Hematopoietic multipotent progenitor cell treated with erythropoietin and hydrocortisone succinate and interleukin-3 and kit ligand, for 17 days (in vitro differentiated cells): ENCODE measurements at places on chromosomes 16 and 17.

GRCh38 chr17:9331279-9332131 is 244.1 kb downstream of the STX8 start:
- DNase-seq, result no peak

DNA sequence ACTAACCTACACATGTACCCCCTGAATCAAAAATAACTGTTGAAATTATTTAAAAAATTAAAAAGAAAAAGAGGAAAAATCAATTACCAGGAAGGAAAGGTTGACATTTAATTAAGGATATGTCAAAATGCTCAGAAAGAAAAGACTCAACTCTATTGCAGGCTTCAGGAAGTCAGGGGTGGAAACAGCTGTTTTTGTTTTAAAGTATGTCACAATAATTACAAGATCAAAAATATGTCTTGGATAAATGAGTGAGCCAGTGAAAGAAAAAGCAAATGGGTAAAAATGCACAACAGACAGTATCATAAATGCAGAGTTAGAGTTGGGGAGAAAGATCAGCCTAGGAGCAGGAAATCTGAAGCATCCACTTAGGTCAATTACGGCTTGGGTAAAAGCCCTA is 146.0 kb downstream of the CDH11 start:
- no peak for DNase-seq

- DNase-seq, result no peak
These were observed 2.6 kb upstream of the STH start for GRCh38 chr17:45996282-45996937.

DNA sequence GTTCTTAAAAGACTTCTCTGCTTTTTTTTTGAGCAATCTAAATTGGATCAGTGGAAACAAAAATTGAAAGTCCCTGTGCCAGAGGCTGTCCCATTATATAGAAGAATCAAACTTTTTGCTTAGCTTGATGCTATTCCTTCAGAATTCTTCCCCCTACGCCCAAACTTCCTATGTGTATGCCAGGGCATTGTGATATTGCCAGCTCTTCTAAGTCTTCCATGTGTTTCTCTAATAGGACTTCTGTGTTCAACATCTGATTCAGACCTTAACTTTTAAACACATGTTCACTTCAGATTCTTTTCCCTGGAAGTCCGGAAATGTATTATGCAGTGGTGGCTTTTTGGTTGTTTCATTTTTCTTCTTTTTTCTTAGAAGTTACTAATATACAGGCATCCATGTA is 18.7 kb downstream of the PTRH2 start:
- no peak for DNase-seq

GRCh38 chr16:68719993-68720489 is 17.1 kb upstream of the CDH1 start:
- no peak for DNase-seq

- no peak for DNase-seq
These were observed 33.7 kb downstream of the IQCK start for GRCh38 chr16:19751478-19752385.

DNA sequence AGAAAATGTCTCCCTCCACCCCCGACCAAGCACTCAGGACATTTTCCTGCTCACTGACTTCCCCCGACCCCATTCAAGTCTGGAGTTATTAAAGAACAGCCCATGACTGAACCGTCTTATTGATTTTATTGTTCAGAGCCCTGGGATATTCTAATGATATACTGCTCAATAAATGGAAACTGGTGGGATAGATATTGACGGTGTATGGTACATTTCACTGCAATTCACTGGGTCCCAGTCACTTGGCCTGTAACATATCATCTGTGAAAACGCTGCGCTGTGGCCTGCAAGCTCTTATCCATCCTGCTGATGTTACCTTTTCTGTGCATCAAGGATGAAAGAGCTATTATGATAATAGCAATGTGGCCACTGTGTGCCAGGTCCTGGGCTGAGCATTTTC is 258.2 kb downstream of the XYLT1 start:
- no peak for DNase-seq

DNA sequence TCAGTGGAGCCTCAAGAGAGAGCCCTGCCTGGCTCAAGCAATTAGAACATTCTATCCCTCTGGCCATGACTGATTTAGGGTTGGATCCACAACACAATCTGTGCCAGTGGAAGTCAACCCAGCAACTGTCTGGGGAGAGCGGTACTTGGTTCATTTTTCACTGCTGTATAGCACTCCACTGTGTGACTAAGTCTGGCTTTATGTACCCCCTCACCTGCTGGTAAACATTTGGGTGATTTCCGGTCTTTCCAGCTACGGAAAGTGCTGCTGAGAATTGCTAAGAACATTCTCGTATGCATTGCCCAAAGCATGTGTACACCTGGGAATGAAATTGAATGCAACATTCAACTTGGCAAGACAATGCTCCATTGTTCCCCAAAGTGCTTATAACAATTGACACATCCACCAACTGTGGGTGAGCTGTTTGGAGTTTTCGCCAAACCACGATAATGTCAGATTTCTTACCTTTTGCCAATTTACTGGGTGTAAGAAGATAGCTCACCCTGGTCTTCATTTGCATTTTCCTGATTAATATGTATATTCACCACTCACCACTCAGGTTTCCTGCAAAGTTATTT is 63.5 kb upstream of the MED9 start:
- no peak for DNase-seq

DNA sequence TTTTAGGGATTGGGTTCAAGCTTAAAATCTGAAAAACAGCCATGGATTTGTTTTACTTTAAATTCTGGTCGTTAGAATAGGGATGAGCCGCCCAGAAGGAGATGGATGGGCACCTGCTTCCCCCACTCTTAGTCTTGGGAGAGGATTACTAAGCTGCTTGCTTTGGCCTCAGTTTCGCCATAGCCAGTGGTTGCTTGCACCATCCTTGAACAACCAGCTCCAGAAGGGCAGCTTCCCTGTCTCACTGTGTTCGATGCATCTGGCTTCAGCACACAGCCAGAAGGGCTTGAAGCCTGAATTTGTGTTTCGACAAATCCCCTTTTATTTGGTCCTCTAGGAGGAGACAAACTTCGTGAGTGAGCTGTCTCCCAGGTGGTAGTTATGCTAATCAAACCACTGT is 7.1 kb downstream of the CYB5D2 start:
- no peak for DNase-seq

- DNase-seq, result no peak
These were observed 30.7 kb downstream of the CCR7 start for GRCh38 chr17:40534371-40535189.

DNA sequence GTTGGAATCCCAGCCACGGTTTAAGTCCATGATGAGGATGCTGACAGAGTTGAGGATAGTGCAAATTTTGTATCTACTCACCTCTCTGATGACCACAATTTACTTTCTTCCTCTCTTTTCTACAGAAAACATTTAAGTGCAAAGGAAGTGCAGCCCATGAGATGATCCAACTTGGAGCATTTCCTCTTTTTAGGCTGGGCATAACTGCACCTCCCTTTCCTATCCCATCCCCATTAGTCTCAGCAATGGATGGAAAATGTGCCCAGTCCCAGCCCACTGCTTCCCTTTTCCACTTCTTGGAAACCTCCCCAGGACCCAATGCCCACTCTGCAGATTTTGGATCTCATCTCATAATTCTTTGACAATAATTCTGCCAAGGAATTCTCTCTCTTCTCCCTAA is 16.6 kb upstream of the CCL8 start:
- DNase-seq, result no peak

DNA sequence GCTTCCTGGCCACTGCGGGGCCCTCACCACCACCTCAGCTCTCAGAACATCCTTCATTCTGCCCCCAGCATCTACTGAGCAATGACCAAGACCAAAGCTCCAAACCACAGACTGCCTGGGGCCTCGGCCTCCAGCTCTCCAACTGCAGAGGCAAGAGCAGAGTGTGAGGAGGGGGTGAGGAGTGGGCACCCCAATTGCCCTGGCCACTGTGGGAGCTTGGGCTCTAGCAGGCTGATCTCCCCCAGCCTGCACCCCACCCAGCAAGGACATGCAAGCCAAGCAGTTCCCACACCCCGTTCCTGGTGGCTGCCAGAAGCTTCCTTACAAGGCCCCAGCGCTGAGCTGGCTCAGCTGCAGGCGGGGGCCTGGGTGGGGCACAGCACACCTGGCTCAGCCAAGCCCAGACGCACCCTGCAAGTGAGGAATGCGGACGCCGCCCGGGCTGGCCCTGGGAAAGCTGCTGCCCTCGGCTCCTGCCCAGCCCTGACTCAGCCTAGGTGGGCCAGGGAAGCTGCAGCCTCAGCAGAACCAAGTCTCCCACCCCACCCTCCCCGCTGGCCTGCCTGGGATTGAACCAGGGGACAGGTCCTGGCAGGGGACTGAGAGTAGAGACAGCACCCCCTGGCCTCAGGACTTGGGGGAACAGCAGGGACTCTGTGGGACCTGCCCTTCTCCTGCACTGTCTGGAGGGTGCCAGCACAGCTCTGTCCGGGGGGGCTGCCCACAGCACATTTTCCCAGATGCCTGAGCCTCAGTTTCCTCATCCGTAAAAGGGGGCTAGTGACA is 29.7 kb upstream of the KRT17 start:
- DNase-seq, result no peak

- DNase-seq, result no peak
These were observed 44.8 kb downstream of the BEAN1 start for GRCh38 chr16:66471716-66472393.

DNA sequence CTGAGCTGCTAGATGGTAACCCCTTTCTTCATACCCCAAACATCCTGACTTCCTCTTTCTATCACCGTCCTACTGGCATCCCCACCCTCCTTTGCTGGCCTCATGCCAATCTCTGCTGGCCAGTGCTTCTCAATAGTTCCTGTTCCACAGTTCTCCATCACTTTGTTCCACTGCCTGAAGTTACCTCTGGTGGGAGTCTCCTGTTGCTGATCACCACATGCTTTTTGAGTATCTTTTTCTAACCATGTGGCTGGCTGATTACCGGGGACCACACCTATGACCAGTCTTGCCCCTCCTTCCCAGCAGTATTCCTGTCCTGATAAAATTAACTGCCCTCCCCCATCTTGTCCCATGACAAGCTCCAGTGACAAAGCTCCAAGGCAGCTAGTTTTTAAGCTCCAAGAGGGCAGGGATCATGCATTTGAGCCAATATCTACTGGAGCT is 380.4 kb upstream of the CCL2 start:
- DNase-seq, result peak; percentile 95

DNA sequence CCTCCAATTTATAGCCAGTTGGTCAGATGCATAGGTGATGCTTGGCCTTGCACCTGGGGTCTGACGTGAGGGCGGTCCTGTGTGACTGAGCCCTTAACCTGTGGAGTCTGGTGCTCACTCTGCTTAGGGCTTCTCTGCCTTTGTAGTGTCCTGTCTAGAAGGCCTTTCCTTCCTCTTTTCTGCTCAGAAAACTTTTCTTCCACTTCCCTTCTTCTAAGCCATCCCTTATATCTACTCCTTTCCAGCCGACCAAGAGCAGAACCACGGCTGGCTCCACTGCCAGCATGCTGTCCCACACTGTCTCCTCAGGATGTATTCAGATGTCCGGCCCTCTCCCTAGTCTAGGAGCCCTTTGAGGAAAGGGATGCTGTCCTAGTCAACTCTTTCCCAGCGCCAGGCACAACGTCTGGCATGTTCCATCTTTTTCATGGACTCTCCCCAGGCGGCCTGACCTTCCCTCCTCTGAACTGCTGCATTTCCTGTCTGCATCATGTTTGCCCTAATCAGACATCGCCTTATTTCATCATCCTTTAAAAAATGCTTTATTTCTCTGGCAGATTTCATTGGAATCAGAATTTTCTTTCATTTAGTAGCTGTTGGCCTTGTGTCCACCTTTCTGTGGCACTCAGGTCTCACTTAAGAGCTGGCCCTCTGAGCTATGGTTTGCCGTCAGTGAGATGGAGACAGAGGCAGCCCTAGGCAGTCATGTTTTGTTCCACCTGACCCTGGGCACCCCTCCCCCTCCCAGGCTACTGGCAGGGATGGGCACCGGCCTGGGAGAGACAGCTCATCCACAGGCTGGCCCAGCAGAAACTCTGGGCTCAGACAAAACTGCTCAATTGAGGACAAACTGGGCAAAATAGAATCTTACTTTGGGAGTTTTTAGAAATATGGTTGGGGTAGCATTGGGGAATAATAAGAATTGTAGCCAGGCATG is 15.5 kb upstream of the BRCA1 start:
- DNase-seq, result no peak

GRCh38 chr16:3518292-3518985 is 17.6 kb downstream of the CLUAP1 start:
- no peak for DNase-seq

DNA sequence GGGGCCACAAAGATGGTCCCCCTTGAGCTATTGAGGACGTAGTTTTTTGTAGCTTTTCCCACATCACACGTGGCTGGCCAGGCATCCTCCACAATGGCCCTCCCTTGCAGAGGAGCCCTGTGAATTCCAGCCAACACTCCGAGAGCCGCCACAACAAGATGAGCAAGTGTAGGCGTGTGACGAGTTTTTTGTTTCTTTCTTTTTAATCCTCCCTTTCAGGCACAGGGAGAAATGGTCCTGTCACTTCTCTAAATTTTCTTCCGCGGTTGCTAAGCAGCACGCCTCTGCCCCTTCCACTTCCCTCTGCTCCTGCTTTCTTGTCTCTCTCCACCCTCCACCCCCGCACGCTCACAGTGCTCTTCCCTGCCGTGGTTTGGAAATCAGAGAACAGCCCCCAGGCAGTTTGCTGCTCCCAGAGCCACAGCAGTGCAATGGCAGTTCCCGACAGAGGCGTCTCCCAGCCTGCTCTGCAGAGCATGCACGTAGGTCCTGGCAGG is 68.0 kb upstream of the MRTFB start:
- no peak for DNase-seq

- DNase-seq, result no peak
These were observed 260.2 kb upstream of the DYNLRB2 start for GRCh38 chr16:80280557-80280956.

GRCh38 chr16:23690771-23691482 is 12.2 kb downstream of the PLK1 start:
- no peak for DNase-seq
